ENCODE measurements at places on chromosomes 12 and 14. TPM values are rescaled to one million over a fixed set of nuclear protein-coding genes. Genes with fewer than 3 reads are reported as not detected.

FAIM2 gene
- total RNA-seq: 0.50 TPM

DIO2 gene
- not detected for total RNA-seq

NELL2 gene
- total RNA-seq: 43.6 TPM

PLBD1 gene
- not detected for total RNA-seq

TCL1B gene
- not detected for total RNA-seq

DTX1 gene
- total RNA-seq: 0.25 TPM

MSI1 gene
- total RNA-seq: not detected

KHNYN gene
- total RNA-seq: 71.5 TPM

KERA gene
- not detected for total RNA-seq

NTS gene
- not detected for total RNA-seq

PIP4P1 gene
- total RNA-seq: 40.8 TPM

GSC gene
- total RNA-seq: not detected

VRTN gene
- total RNA-seq: not detected

CNTN1 gene
- total RNA-seq: not detected

AKAP6 gene
- total RNA-seq: 0.62 TPM

CLEC4C gene
- total RNA-seq: not detected

FSCB gene
- total RNA-seq: not detected

RABGGTA gene
- total RNA-seq: 54.8 TPM

ORAI1 gene
- 66.4 TPM for total RNA-seq
